ENCODE measurements at places on chromosomes 4 and X. TPM values are rescaled to one million over a fixed set of nuclear protein-coding genes. Genes with fewer than 3 reads are reported as not detected.

CT45A10 gene
- total RNA-seq = not detected

KLHL13 gene
- 0.05 TPM for total RNA-seq

CPLX1 gene
- total RNA-seq = 0.74 TPM

GRCh38 chr4:25421816-25422525 is 44.9 kb downstream of the ANAPC4 start:
- H3K4me3 ChIP-seq = no peak overlapping the region
- H3K4me1 ChIP-seq = peaks cover 3% of the 10 kb centered on the region
- no peaks in the 10 kb centered on the region for H3K27me3 ChIP-seq
- no peak overlapping the region for H3K27ac ChIP-seq
- H3K36me3 ChIP-seq = peaks cover 27% of the 10 kb centered on the region
- no peak for DNase-seq

- no peak for DNase-seq
- H3K4me3 ChIP-seq = no peak overlapping the region
- no peaks in the 10 kb centered on the region for H3K4me1 ChIP-seq
- H3K27ac ChIP-seq = no peak overlapping the region
- no peaks in the 10 kb centered on the region for H3K27me3 ChIP-seq
Observed at GRCh38 chr4:72505314-72505744, 63.7 kb downstream of the ADAMTS3 start.

- DNase-seq = no peak
- no peaks in the 10 kb centered on the region for H3K27me3 ChIP-seq
- no peaks in the 10 kb centered on the region for H3K4me1 ChIP-seq
- H3K27ac ChIP-seq = no peak overlapping the region
Observed at GRCh38 chr4:181376058-181376457, 867.1 kb upstream of the TENM3 start.

CSN3 gene
- total RNA-seq = not detected

MAGEB18 gene
- not detected for total RNA-seq

DNA sequence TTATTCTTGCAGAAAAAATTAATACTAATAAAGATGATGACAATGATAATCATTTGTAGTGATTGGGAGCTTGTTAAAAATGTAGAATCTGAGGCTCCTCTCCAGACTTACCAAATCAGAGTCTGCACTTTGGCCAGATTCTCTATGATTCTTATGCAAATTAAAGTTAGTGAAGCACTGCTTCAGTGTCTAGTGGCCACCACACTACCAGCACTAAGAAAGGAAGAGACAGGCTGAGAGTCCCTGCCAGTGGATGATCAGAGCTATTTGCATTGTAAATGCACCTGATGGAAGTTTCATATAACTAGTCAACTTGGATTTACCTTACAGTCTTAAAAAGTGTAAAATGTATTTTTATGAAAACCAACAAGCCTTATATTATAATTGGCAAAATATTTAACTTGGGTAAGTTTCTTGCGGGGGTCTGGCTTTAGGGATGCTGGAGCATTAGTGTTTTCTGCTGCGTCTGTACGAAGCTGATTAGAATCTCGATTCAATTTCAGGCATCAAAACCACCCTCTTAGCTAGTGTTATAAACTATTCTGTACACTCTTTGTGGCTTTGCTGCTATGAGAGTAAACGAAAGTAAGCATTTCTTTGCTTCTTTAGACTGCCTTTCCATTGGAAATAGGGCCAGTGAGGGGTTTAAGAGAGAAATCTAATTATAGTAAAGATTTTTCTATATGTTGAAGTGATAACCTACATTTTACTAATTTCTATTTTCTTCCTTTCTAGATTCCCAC is 114.1 kb downstream of the TLL1 start:
- no peaks in the 10 kb centered on the region for H3K27me3 ChIP-seq
- H3K36me3 ChIP-seq = no peaks in the 10 kb centered on the region
- H3K27ac ChIP-seq = no peak overlapping the region
- no peaks in the 10 kb centered on the region for H3K4me1 ChIP-seq

DNA sequence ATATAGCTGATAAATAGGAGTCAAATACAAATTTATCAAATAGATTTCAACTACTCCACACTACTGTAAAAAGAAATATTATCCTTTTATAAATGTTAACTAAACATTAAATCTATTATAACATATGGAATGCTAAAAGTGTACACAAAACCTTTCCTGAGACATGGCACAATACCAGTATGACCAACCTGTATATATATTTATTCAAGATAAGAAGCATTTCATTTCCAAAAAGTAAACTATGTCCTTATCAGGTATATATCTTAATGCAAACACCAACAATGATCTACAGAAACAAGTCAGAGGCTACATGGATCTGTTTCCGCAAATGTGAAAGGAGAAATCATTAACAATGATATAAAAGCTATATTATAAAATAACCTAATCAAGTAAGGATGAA is 37.8 kb downstream of the WNK3 start:
- peaks cover 2% of the 10 kb centered on the region for H3K27me3 ChIP-seq
- no peak overlapping the region for H3K4me3 ChIP-seq
- H3K4me1 ChIP-seq = no peaks in the 10 kb centered on the region

GRCh38 chrX:31217084-31217483 is 145.2 kb upstream of the FTHL17 start:
- H3K27me3 ChIP-seq = no peaks in the 10 kb centered on the region
- no peak overlapping the region for H3K27ac ChIP-seq
- no peak overlapping the region for H3K4me3 ChIP-seq
- H3K36me3 ChIP-seq = no peaks in the 10 kb centered on the region
- H3K4me1 ChIP-seq = no peaks in the 10 kb centered on the region
- DNase-seq = no peak

DMD gene
- 1.0 TPM for total RNA-seq

DNA sequence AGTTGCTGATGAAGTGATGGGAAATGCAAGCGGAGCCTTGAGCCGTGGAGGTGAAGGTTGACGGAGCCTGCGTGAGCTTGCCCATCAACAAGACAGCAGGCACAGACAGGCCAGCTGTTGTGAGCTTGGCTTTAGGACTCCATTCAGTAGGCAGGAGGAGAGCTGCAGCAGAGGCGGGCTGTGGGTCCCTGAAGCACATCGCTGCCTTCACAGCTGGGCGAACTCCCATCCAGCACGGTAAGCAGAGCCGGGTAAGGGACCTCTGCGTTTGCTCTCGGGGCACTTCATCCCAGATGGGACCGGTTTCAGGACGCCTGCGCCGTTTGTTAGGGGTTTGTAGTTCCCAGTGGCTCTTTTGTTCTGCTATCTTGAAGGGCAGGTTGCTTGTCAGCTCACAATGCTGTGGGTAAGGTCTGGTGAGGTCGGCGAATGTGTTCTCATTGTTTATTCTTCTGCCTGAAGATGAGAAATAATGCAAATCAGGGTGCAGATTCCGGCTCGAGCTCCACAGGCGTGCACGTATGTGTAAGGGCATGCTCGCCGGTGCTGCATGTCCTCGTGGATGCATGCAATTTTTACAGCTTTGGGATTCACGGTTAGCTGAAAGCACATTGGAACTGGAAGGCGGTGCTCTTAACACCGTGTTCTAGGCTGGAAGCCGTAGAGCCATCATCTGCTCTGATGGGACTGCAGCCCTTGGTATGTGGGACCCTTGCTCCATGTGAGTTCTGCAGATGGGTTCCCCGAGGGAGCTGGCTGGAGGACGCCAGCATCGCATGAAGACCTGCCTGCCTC is 54.6 kb upstream of the CLDN34 start:
- no peaks in the 10 kb centered on the region for H3K4me1 ChIP-seq
- no peak overlapping the region for H3K27ac ChIP-seq
- no peak overlapping the region for H3K4me3 ChIP-seq
- no peaks in the 10 kb centered on the region for H3K36me3 ChIP-seq
- H3K27me3 ChIP-seq = peaks cover 20% of the 10 kb centered on the region

- H3K4me1 ChIP-seq = peaks cover 2% of the 10 kb centered on the region
- no peak for DNase-seq
- H3K4me3 ChIP-seq = no peak overlapping the region
- H3K27me3 ChIP-seq = no peaks in the 10 kb centered on the region
Observed at GRCh38 chr4:141599853-141600252, 36.5 kb upstream of the IL15 start.

DNA sequence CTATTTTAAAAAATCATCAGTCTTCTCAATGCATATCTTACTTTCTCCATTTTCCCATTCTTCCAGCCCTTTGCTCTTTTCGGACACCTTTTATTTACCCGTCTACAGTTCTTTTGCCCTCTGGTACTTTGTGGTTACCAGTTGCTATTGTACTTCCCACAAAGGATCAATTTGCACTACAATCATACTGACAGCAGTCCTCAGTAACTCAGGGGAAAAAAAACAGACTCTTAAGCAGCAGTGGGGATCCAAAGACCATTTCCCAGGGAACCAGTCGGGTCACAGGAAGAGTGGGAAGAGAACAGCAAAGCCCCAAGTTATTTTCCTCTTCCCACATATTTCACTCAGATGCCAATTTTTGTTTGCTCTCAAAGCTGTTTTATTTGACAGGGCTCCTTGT is 23.1 kb downstream of the DMD start:
- H3K27me3 ChIP-seq = no peaks in the 10 kb centered on the region
- no peaks in the 10 kb centered on the region for H3K4me1 ChIP-seq
- H3K4me3 ChIP-seq = no peak overlapping the region
- DNase-seq = no peak

RNF212 gene
- 0.85 TPM for total RNA-seq

DNA sequence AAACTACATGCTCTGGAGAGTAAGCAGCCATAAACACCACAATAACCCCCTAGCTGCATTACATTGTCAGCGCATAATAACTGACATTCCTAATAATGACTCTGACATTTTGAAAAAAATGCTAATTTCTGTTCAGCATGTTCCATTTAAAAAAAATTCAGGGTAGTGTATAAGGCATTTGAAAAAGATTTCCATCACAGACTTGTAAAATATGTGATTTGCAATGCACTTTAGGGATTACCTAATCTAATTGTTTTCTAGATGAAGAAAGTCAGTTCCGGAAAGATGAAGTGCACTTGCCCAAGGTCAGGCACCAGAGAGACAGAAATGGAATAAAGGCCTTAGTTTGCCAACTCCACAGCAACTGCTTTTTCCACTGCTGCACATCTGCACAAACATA is 55.3 kb downstream of the FANCB start:
- H3K27me3 ChIP-seq = no peaks in the 10 kb centered on the region
- H3K4me3 ChIP-seq = no peak overlapping the region
- no peaks in the 10 kb centered on the region for H3K4me1 ChIP-seq
- no peak overlapping the region for H3K27ac ChIP-seq

GRCh38 chr4:123446865-123447474 is 50.4 kb downstream of the SPRY1 start:
- H3K4me1 ChIP-seq = peaks cover 40% of the 10 kb centered on the region
- no peak overlapping the region for H3K27ac ChIP-seq
- no peak overlapping the region for H3K4me3 ChIP-seq

- no peak for DNase-seq
- H3K27ac ChIP-seq = no peak overlapping the region
- peaks cover 21% of the 10 kb centered on the region for H3K4me1 ChIP-seq
- H3K27me3 ChIP-seq = peaks cover 28% of the 10 kb centered on the region
- H3K36me3 ChIP-seq = peaks cover 5% of the 10 kb centered on the region
Observed at GRCh38 chrX:20527558-20528011, 260.9 kb upstream of the RPS6KA3 start.

- no peaks in the 10 kb centered on the region for H3K4me1 ChIP-seq
- no peak for DNase-seq
- H3K27me3 ChIP-seq = no peaks in the 10 kb centered on the region
- H3K27ac ChIP-seq = no peak overlapping the region
- no peaks in the 10 kb centered on the region for H3K36me3 ChIP-seq
Observed at GRCh38 chr4:34043131-34043530, 2201.2 kb downstream of the ARAP2 start.

DNA sequence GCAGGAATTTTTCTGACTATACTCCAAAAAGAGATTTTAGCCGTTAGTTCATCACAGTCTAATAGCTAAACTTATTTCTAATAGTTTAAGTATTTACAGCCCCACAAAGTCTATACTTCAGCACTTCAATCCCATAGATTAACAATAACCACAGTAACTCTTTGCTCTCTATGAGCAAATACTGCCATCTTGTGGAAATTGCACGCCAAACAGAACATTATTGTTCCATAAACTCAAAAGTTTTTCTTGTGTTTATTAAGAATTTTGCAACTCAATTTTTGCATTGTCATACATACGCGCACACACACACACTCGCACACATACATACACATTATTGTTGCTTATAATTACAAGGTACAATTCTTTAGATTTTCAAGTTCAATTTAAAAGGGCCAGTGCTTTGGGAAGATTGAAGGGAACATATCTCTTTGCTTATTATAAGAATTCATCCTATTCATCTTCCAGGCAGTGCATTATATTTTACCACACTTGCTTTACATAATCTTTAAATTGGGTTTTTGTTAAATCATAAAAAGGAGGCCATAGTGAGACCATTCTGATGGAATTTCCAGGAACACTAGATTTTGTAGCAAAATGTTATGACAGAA is 63.8 kb upstream of the ATOH1 start:
- no peaks in the 10 kb centered on the region for H3K27me3 ChIP-seq
- DNase-seq = no peak
- H3K4me3 ChIP-seq = no peak overlapping the region
- no peaks in the 10 kb centered on the region for H3K36me3 ChIP-seq

DNA sequence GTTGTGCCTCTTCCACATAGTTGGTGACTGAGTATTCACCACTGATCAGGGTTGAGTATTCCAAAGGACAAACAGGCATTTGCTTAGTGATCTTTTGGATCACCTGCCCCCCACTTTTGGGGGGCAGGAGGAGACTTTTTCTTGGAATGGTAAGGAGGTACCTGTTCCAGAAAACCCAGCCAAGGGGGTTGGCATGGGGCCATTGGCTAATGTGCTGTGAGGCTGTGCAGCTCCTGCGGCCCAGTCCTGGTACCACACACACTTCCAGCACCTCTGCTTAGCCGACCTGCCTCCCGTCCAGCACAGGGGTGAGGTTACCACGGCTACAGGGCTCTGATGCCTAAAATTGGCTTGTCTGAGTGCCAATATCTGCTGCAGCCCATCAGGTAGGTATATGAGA is 40.1 kb upstream of the MGST2 start:
- DNase-seq = no peak
- peaks cover 10% of the 10 kb centered on the region for H3K27me3 ChIP-seq
- no peak overlapping the region for H3K4me3 ChIP-seq
- H3K4me1 ChIP-seq = no peaks in the 10 kb centered on the region
- no peak overlapping the region for H3K27ac ChIP-seq
- H3K36me3 ChIP-seq = no peaks in the 10 kb centered on the region

OTC gene
- not detected for total RNA-seq

PDGFRA gene
- not detected for total RNA-seq

DNA sequence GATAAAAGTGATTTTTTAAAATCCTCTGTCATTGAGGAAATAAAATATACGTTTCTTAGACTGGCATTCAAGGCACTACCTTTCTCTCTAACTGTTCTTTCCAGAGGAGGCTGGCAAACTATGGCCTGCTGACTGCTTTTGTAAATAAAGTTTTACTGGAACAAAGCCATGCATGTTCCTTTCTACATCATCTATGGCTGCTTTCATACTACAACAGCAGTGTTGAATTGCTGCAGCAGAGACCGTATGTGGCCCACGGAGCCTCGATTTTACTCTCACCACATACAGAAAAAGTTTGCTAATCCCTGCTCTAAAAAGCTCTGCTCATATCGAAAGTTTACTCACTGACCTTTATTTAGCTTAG is 20.2 kb downstream of the SETD7 start:
- H3K4me1 ChIP-seq = peaks cover 1% of the 10 kb centered on the region
- no peak for DNase-seq
- no peak overlapping the region for H3K27ac ChIP-seq
- no peak overlapping the region for H3K4me3 ChIP-seq

AASDH gene
- total RNA-seq = 10.4 TPM

CFI gene
- 0.62 TPM for total RNA-seq

- no peaks in the 10 kb centered on the region for H3K36me3 ChIP-seq
- H3K27ac ChIP-seq = no peak overlapping the region
- no peaks in the 10 kb centered on the region for H3K4me1 ChIP-seq
- no peaks in the 10 kb centered on the region for H3K27me3 ChIP-seq
Observed at GRCh38 chr4:8105306-8106100, 53.1 kb downstream of the ABLIM2 start.

Measured in activated T-helper 2 cell treated with anti-CD3 and anti-CD28 coated beads, Interferon-gamma antibody, Interleukin-2, Interleukin-4, amounts not matched to agents 10 μg/mL and 5 μg/mL and 100 μg/mL, durations not matched to agents 14 hours and 24 hours and 36 hours (primary cell).